ENCODE measurements at places on chromosomes 11 and 22.

- peak; percentile 5 for DNase-seq
Measured at GRCh38 chr11:27291302-27291889, 71.6 kb downstream of the CCDC34 start.

DNA sequence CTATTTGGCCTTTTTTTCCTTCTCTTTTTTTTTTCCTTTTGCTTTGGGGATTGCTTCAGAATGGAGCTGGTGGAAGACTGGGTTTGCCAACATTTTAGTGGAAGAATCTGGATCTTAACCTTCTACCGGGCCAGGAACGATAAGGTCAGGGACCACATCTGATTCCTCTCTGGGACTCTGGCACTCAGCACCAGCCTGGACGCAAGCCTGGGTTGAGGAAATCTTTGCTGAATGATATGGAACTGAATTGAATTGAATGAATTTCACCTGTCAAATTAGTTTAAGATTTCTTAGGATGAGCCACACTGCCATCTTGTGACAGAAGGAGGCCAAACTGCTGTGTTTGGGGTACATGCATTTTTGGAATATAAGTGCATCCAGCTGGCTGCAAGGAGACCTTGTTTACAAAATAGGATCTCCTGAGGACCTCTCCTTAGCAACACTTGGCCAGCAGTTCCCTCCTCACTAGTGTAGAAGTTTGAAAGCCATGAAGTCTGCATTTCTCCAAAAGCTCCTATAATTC is 30.4 kb downstream of the TPBGL start:
- no peak for DNase-seq

- DNase-seq: no peak
Measured at GRCh38 chr11:62540804-62541701, 5.6 kb downstream of the AHNAK start.

DNA sequence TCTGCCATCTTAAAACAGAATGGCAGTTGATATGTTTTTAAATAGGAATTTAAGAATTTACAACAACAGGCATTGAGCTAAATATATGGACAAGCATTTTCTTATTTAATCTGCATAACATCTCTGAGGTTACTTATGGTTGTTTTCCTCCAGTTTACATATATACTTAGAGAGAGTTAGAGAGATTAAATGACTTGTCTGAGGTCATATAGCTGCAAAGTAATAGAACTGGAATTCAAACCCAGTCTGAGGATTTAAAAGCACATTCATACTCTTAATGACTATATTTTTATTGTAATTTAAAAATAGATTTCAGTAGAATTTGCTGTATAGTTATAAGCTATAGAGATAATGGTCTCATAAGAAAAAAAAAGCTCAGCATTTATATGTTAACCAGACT is 81.4 kb upstream of the GRIK4 start:
- DNase-seq: no peak

GRCh38 chr22:31162015-31162765 is 2.2 kb downstream of the RNF185 start:
- DNase-seq: peak; percentile 24

DNA sequence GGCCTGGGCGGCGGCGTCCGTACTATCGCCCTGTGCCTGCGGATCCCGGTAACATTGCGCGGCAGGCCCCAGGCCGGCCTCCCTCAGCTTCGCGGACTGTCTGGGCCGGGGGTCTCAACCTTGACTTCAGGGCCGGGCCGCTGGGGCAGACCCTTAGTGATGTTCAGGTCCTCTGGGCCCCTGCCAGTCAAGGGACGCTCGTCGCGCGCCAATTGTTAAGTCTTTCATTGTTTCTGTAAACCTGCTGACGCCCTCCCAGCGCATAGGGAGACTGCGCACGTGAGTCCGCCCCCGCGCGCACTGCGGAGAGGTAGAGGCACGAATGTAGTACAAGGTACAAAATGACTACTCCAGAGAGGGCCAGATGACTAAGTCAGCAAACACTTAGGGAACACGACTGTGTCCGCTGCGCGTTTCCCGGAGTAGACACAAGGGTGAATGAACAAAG is 451 bp upstream of the HDHD5 start:
- no peak for DNase-seq

DNA sequence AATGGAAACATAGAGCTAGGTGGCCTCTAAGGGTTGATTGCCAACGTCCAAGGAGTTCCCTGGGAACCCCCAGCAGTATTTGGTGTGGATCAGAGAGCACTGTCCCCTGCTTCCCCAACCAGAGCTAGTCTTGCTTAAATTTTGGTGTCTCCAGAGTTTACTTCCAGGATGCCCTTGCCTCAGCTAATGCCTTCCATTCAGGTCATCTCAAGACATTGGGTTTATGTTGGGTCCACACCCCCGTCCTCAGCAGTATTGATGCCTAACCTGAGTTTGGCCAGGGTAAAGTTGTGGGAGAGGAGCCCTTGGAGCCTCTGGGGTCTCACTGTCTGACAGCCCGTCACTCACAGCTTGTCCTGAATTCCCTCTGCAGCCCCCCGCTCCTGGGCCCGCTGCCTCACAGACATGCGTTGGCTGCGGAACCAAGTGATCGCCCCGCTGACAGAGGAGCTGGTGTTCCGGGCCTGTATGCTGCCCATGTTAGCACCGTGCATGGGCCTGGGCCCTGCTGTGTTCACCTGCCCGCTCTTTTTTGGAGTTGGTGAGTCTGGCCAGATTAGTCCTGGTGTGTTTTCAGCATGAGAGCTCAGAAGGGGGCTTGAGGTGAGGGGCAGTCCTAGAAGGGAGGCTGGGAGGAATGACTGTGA is 1.4 kb downstream of the RCE1 start:
- DNase-seq: no peak

GRCh38 chr22:48607901-48608662 is 1219.6 kb downstream of the BRD1 start:
- no peak for DNase-seq

- DNase-seq: no peak
Measured at GRCh38 chr11:60950933-60951605, 907 bp downstream of the SLC15A3 start.

DNA sequence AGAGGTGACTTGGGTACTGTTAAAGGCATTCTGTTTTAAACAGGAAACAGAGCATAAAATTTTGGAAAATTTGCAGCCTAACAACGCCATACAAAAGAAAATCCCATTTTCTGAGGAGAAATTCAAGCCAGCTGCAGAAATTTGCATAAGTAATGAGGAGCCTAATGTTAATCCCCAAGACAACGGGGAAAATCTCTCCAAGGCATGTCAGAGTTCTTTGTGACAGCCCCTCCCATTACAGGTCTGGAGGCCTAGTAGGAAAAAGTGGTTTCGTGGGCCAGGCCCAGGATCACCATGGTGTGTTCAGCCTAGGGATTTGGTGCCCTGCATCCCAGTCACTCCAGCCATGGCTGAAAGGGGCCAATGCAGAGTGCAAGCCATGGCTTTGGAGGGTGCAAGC is 1333.1 kb upstream of the TENM4 start:
- no peak for DNase-seq

GRCh38 chr11:72621008-72621610 is 53.1 kb downstream of the PDE2A start:
- no peak for DNase-seq

DNA sequence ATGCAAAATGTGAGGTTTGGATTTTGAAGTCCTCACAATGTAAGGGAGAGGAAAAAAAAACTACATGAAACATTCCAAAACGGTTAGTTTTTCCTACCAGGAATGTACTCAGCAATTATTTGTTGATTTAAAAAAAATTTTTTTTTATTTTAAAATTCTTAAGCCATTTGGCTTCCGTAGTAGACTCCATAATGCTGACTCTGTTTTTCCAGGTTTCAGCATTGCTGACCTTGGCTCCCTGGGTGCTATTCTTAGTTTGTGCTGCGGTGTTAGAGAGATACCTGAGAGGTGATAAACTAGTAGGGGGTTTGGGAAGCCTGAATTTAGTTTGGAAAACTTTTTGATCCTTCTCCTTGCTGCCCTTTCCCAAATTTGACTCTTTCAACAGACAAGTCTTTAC is 10.6 kb downstream of the STT3A start:
- DNase-seq: no peak

DNA sequence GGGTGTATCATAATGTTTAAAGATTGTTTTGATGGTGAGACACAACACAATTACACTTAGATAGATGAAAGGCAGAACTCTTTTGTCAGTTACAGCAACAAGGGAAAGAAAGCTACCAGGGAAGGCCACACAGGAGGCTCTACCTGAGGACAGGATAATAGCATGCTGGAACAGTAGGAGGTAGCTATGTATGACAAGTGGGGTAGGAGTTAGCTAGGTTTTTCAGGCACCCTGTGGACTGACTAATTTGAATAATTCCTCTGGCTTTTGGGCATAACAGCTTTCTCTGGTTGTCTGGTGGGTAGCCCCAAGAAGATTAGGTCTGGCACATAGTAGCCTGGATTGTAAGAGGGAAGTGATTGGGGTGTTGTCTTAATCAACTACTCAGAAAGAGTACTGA is 475.4 kb upstream of the CHORDC1 start:
- no peak for DNase-seq

GRCh38 chr11:7577291-7578190 is 63.7 kb downstream of the PPFIBP2 start:
- peak; percentile 86 for DNase-seq

DNA sequence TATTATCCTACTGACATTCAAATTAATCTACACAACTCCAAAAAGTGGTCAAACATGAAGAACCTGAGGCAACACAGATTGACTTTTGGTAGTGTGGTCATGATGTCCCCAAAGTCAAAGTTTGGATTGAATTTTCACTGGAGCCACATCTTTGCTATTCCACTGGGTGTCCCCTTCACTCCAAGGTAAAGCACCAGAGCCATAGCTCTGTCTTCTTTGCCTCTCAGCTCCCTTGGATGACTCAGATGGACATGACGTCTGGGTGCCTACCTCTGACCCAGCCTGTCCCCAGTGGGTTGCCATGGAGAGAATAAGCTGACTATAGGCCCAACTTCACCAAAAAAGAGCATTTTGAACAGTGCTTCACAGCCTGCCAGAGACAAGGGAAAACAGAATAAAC is 57.4 kb upstream of the ARHGAP42 start:
- DNase-seq: no peak

DNA sequence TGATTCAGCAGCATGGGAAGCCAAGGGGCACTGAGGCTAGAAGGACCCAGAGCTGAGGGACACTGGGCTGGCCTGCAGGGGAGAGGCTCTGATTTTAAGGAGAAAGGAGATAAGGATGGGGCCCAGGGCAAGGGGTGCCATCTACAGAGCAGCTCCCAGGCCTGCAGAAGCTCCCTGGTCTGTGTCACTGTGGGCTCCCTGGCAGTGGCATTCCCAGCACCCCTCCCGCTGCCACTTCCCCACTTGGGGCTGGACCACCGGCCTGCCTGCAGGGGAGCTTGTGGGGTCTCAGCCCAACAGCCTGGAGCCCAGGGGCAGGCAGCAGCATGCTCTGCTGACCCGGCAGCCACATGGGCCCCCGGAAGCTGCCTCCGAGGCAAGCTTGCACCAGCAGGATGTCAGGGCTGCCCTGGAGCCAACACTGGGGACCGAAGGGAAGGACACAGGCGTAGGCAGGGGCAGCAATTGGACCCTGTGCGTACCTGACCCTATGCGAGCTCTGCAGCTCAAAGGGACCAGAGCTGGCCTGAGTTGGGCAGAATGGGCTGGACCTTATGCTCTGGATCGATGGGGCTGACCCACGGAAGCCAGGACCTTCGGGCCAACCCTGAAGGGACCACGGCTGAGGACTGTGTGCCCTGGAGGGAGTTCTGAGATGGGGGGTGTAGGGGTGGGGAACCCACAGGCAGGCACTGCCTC is 35.4 kb upstream of the WNT7B start:
- no peak for DNase-seq

GRCh38 chr11:65491163-65491465 is 7.7 kb upstream of the MALAT1 start:
- DNase-seq: no peak

DNA sequence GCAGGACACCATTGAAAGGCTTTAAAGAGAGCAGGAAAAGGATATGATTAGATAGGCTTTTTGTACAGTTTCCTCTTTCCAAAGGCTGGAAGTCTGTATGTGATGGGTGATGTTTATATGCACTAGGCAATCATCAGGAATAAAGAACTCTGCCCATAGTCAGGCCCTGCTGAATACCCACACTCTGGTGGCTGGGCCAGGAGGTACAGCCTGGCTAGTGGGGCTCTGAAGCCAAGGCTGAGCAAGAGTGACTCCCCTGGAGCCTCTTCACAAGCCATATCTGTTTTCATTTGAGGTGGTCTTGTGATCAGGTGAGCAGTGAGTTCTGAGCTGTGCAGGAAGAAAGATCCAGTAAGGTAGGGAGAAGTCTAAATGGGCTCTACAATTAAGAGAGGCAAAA is 539.9 kb upstream of the CCDC90B start:
- no peak for DNase-seq

GRCh38 chr11:127218275-127218608 is 217.7 kb upstream of the KIRREL3 start:
- no peak for DNase-seq

- DNase-seq: no peak
Measured at GRCh38 chr22:41237036-41237706, 3.6 kb downstream of the CHADL start.

GRCh38 chr11:72091292-72091691 is 10.6 kb downstream of the LRRC51 start:
- DNase-seq: peak; percentile 86

- DNase-seq: peak; percentile 33
Measured at GRCh38 chr11:57116654-57117053, 65.1 kb upstream of the LRRC55 start.

DNA sequence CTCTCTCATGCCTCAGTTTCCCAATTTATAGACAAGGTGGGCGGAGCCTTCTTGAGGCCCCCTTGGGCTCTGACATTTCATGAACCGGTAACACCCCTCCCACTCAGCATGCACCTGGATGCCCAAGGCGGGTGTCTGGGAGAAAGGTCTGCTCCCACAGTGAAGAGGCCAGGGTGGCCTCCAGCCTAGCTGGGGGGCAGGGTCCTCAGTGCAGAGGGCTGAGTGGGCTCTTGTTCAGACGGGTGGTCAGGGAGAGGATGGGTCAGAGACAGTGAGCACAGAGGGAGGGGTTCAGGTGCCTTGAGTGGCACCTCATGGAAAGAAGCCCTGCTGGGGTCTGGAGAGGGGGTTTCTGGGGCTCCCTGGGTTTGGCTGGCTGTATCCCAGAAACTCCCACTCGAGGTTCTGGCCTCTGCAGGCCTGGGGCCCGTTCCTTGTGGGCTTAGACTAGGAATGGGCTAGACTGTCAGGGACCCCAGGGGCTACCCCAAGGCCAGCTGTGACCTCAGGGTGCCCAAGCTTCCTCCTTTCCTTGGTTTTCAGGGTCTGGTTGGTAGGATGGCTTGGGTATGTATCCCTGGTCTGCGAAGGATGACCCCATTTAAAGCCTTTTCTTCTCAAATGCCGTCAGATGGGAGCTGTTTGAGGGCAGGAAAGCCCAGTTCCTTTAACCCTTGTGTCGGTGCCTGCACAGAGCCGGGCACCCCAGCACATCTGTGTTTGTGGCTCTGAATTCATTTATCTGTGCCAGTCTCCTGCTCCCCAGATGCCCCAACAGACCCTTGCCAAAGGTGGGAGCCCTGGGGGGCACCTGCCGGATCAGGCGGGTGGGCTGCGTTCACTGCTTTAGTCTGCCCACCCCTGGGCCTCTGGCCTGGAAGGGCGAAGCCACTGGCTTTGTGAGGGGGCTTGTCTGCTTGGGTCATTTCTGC is 1.2 kb downstream of the SYNGR1 start:
- DNase-seq: no peak
